NCI-H2029 treated with DMSO at 0.1 percent for 48 hours (cell line): ENCODE measurements at places on chromosomes 16 and 17.
A peak's percentile ranks its signal among the peaks of the same experiment; 100 is the strongest.

DNA sequence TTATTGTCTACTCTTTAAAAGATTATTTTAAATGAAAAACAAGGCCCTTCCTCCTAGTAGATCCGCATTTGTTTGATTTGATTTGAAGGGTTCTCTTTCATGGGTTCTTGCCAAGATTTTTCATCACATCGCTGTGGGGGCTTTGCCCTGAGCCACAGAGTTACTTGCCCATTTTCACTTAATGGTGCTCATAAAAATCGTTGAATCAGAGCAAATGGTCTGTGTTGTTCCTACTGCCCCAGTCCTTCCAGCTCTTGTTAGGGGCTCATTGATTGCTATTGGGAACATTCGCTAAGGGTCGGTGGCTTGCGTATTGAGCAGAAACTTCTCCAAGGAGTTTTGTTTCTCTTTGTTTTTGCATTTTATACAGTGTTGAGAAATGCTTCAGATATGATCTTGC, 1023.4 kb upstream of the CDH8 start:
- DNase-seq, result no peak

DNA sequence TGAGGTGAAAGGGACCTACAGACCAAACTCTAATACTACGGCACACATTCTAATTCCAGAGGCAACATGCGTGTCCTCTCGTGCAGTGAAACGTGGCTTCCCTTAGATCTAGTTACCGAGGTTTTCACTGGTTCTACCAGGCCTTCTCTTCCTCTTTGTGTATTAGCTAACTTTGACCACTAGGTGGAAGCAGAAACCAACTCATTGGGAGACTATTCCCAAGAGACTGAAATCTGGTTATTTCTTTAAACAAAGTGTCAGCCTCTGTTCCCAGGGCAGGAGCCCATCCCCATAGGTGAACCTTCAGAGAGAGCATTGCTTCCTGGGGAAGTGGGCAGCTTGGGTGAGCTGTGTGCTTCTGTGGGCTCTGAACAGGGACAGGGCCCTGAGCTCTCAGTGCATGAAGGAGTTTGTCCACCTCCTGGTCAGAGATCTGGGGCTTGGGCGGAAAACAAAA, 19.7 kb upstream of the RCVRN start:
- peak; percentile 5 for DNase-seq

DNA sequence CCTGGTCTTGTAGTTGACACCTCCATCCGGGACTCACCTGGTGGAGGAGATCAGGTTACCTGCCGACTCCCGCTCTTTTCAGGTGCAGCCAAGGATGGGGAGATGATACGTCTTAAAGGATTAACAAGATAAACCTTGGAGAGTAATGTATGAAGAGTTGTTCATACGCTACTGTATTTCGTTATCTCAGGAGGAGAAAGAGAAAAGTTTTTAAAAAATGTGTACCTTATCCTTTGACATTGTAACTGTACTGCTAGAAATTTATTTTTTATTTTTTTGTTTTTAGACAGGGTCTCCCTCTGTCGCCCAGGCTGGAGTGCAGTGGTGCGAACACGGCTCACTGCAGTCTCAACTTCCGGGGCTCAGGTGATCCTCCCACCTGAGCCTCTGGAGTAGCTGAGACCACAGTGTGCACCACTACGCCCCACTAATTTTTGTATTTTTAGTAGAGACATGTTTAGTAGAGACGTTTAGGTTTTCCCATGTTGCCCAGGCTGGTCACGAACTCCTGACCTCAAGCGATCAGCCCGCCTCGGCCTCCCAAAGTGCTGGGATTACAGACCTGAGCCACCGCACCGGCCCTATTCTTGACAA, 764 bp upstream of the SMURF2 start:
- DNase-seq, result peak; percentile 46

DNA sequence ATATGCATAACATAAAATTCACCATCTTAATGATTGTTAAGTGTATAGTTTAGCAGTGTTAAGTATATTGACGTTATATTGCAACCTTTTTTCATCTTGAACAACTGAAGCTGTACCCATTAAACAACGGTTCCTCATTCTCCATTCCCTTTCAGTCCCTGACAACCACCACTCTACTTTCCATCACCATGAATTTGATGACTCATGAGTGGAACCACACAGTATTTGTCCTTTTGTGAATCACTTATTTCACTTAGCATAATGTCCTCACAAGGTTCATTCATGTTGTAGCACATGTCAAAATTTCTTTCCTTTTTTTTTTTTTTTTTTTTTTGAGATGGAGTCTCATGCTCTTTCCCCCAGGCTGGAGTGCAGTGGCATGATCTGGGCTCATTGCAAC, 46.0 kb downstream of the HOXB1 start:
- no peak for DNase-seq

GRCh38 chr17:52410781-52411180, 252.3 kb upstream of the CA10 start:
- peak; percentile 84 for DNase-seq

- DNase-seq, result no peak
Measured at GRCh38 chr17:41781404-41782110, 5.0 kb downstream of the JUP start.

DNA sequence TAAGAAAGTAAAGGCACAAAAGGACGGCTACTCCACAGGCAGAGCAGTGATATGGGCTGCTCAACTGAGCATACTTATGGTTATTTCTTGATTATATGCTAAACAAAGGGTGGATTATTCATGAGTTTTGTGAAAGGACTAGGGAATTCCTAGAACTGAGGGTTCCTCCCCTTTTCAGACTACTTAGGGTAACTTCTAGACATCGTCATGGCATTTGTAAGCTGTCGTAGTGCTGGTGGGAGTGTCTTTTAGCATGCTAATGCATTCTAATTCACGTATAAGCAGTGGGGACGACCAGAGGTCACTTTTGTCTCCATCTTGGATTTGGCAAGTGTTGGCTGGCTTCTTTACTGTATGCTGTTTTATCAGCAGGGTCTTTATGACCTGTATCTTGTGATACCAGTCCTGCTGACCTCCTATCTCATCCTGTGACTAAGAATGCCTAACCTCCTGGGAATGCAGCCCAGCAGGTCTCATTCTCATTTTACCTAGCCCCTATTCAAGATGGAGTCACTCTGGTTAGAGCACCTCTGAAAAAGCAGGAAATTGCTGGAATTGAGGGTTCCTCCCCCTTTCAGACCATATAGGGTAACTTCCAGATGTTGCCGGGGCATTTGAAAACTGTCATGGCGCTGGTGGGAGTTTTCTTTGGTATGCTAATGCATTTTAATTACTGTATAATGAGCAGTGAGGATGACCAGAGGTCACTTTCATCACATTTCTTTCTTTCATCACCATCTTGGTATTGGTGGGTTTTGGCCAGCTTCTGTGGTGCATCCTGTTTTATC, 388.5 kb downstream of the XYLT1 start:
- no peak for DNase-seq

GRCh38 chr16:89456419-89456959, 33.9 kb downstream of the ANKRD11 start:
- DNase-seq, result no peak

DNA sequence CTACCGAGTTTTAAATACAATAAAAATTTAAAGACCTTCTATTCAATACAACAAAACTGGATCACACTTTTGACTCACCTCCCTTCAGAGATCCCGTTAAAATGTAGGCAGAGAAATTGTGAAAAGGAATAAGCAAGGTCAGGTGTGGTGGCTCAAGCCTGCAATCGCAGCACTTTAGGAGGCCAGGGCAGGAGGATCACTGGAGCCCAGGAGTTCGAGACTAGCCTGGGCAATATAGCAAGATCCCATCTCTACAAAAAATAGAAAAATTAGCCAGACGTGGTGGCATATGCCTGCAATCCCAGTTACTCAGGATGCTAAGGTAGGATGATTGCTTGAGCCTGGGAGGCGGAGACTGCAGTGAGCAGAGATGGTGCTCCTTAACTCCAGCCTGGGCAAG, 16.7 kb downstream of the CHST5 start:
- no peak for DNase-seq

DNA sequence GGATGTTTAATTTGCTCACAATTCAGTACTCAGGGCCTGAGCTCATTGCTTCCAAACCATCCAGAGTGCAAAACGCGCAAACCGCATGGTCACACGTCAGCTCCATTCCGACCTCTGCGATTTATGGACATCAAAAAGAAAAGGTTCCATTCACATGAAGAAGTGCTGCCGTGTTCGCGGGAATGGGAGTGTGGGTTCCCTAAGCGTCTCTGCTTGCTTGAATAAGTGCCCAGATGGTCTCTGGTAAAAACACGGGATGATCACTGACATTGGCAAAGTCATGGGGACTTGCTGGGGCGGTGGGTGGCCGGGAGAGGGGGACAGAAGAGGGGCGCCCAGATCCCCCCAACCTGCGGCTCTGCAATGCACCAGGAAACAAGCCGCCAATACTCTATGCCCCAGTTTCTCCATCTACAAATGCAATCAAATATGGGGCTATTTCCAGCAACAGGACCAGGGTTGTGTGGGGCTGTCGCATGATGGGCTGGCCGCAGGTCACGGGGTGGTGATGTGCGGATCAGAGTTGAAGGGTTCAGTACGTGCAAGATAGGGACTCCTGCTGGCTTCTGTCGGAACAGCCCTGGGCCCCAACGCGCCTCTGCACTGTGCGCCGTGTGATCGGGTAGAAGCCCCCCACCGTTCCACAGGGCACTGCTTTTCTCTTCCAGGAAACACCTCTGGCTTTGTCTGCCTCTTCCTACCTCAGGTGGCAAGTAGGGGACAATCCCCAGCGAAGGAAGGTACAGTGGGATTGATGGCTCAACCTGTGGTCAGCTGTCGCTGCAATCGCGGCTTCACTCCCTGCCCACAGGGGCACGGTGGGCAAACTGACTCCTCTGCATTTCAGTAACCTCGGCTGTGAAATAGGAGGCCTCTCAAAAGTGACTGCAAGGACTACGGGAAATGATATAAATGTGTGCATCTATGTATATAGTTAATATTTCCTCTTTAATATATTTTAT, 11.2 kb downstream of the FOXF1 start:
- DNase-seq, result no peak

- no peak for DNase-seq
Measured at GRCh38 chr17:57994436-57994835, 6.4 kb upstream of the VEZF1 start.

DNA sequence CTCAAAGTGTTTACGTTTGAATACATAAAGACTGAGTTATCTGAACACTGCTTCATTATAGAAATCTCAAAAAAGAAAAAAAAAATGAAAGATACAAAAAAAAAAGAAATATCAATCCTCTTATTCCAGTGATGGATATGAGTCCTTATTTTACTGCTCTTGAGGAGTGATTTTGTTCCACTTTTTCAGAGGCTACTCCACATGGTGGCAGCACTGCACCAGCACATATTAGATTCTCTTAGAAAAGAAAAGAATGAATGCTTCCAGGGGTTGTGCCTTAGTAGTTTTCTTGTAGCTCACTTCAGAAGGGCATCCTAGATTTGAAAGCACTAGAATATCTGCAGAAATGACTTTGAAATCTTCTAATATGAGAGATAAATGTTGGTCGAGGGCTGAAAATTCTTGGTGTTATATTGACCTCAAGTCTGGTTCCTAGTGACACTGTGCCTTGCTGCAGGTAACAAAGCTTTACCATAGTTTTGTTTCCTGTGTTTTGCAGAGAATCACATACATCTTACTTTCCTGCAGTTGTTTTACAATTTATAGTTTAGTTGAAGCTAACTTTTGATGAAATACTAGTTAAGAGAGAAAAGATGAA, 25.9 kb downstream of the AP2B1 start:
- peak; percentile 1 for DNase-seq

- no peak for DNase-seq
Measured at GRCh38 chr16:79264237-79265109, 336.1 kb downstream of the MAF start.

DNA sequence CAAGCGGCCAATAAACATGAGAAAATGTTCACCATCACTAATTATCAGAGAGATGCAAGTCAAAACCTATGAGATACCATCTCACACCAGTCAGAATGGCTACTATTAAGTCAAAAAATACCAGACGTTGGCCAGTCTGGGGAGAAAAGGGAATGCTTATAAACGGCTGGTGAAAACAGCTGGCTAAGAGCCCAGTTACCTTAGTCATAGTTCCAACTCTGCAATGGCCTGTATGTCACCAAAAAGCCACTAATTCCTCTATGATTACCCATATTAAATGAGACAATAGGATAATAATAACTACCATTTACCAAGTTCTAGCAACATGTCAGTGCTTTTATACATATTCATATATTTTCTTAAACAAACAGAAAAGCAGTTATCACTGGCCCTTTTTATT, 42.9 kb upstream of the CDRT4 start:
- DNase-seq, result no peak

DNA sequence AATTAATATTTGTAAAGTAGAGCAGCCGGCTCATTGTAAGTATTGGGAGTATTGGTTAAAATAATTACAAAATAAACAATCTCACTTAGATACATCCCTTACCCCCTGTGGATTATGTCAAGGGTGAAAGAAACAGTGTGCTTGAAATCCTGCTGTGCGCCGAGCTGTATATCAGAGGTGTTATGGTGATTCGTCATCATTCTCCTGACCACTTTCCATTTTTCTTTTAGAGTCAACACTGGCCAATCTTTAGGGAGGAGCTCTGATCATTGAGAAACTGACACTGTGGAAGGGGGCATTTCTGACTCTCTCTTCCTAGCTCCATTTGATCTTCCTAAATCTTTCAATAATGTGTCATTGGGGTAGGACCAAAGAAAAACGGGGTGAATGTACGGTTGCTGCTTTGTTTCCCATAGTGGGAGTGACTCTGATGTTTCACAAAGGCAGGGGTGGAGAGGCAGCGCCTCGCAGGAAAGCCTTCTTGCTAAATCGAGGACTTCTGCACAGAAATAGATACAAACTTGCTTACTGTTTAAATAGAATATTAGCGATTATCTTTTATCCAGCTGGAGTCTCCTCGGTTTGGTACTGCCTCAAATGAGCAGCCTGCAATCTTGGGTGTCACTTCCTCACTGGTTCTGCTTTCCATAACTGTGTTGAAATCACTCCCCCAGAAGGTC, 123.4 kb downstream of the PRKCB start:
- DNase-seq, result no peak

DNA sequence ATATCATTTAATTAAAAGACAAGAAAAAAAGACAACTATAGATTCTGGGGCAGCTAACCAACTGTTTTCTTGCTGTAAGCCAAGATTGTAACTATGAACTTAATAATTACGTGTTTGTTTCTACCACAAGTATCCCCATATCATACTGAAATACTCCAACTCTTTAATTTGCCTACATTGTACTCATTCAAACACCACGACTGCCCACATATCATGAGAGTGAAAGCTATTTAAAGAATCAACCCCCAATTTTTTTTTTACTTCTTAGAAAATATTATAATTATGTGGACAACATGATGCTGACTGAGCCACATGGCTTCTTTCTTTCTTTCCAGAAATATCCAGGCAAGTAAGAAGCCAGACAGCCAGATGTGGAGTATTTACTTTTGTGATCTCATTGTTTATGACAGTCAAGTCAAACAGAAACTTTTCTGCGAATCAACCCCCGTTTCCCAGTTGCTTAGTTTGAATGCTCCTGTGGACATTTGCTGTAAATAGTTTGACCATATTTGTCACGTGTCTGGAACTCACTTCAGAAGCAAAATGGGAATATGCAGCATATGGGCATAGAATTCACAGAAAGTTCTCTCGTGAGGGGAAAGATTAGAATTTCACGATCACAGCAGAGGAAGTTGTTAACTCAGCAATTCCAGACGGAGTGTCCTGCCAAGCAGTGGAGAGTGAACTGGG, 126.8 kb upstream of the PSMD7 start:
- DNase-seq, result no peak
